ENCODE measurements at places on chromosomes 2 and 18.

DNA sequence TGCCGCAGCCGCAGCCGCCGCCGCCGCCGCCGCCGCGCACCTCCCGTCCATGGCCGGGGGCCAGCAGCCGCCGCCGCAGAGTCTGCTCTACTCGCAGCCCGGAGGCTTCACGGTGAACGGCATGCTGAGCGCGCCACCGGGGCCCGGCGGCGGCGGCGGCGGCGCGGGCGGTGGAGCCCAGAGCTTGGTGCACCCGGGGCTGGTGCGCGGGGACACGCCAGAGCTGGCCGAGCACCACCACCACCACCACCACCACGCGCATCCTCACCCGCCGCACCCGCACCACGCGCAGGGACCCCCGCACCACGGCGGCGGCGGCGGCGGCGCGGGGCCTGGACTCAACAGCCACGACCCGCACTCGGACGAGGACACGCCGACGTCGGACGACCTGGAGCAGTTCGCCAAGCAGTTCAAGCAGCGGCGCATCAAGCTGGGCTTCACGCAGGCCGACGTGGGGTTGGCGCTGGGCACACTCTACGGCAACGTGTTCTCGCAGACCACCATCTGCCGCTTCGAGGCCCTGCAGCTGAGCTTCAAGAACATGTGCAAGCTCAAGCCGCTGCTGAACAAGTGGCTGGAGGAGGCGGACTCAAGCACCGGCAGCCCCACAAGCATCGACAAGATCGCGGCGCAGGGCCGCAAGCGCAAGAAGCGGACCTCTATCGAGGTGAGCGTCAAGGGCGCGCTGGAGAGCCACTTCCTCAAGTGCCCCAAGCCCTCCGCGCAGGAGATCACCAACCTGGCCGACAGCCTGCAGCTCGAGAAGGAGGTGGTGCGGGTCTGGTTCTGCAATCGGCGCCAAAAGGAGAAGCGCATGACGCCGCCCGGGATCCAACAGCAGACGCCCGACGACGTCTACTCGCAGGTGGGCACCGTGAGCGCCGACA lies 2.4 kb downstream of the POU3F3 start:
- DNase-seq, result no peak

GRCh38 chr2:232890896-232891601 lies 21.0 kb downstream of the SNORC start:
- DNase-seq, result no peak

DNA sequence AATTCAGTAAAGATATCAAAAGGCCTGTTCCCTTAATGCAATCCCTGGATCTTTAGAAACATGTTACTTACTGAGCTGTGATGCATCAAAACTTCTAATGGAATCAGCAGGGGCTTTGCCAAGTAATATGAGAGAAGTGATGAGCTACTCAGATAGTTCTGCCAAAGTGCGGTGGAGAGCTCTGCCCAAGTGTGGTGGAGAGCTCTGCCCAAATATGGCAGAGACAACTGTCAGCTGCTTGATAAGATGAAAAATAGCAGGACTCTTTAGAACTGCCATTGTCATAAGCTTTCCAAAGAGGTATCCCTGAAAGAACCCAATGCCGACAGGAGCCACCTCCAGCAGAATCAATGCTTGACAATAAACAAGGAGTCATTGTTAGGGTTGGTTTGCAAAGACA lies 167.9 kb upstream of the SLC39A10 start:
- no peak for DNase-seq

DNA sequence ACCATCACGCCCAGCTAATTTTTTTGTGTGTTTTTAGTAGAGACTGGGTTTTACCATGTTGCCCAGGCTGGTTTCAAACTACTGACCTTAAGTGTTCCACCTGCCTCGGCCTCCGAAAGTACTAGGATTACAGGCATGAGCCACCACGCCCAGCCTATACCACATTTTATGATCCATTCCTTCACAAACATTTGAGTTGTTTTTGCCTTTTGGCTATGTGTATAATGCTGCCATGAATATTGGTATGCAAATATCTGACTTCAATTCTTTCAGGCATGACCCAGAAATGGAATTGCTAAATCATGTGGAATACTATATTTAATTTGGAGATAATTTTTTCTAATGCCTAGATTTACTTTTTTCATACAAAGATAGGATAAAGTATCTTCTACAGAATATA lies 68.6 kb downstream of the TTC27 start:
- DNase-seq, result no peak

GRCh38 chr2:195238826-195239225 lies 418.2 kb upstream of the SLC39A10 start:
- DNase-seq, result no peak

- DNase-seq, result no peak
Measured at GRCh38 chr2:150484006-150484405, 3.5 kb downstream of the RND3 start.

GRCh38 chr2:213022987-213023386 lies 128.4 kb downstream of the IKZF2 start:
- DNase-seq, result no peak

DNA sequence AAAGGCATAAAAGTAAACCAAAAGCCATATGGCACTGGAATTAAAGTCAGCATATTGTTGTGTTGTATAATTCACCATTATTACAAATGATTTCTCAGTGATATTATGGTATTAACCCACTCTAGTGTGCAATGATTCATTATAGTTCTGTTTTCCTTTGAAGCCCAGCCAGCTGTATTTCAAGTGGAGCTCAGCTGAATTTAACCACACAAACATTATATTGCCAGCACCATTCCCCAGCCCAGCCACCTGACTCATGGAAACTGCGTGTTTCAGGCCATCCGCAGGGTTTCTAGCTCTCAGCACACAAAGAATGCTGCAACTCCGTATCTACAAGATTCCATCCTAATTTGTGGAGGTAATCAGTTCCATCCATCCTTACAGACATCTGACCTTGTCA lies 166.8 kb upstream of the CHAC2 start:
- DNase-seq, result no peak

GRCh38 chr18:68739462-68739861 lies 24.6 kb upstream of the TMX3 start:
- DNase-seq, result no peak

GRCh38 chr2:160114020-160114419 lies 51.6 kb upstream of the PLA2R1 start:
- no peak for DNase-seq

DNA sequence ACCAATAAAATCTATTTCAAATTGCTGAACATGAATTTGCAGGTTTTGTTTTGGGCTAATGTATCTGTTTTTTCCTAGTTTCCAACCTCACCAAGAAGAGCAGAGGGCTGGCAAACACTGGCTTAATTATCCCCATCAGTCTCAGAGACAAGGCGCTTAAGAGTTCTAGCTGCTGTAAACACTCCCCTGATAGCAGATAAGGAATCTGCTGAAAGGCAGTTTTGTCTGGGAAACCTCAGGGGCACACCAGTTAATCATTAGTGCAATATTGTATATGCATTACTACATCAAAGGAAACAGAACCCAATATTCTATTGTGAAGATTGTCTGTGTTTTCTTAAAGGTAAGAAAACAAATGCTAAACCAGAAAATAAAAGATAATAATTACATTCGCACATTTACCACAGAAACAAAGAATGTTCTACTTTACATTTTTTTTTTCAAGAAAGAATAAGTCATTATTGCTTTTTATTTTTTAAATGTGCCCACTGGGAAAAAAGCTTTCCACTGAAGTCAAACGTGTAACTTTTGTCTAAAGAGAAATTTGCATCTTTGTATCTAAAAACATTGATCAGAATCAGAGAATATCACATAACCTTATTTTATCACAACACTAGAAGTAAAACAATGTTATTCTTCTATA lies 179.1 kb downstream of the ERBB4 start:
- DNase-seq, result no peak

- no peak for DNase-seq
Measured at GRCh38 chr18:74420481-74420880, 36.6 kb downstream of the DIPK1C start.

DNA sequence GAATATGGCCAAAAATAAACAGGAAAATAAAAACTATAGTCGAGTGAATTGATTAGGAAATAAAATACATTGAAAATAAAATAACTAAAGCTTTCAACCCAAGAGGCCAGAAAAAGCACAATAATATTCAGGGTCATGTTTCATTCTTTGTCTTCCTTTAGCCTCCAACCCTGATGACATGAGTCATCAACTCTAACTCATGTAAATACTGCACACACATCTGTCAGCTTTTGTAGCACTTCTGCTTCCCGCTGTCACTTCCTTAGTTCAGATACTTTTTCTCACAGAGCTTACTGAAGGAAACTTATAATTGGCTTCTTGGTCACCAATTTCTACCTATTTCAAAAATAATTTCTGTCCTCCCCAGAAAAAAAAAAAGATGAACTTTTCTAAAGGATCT lies 112.8 kb downstream of the UPP2 start:
- no peak for DNase-seq

- peak; percentile 54 for DNase-seq
Measured at GRCh38 chr2:25161055-25161781, 7.2 kb downstream of the POMC start.

- no peak for DNase-seq
Measured at GRCh38 chr2:15748736-15749323, 157.2 kb downstream of the DDX1 start.

GRCh38 chr18:8806100-8806797 lies 100.9 kb downstream of the MTCL1 start:
- no peak for DNase-seq

GRCh38 chr2:85975581-85975980 lies 86.8 kb upstream of the ST3GAL5 start:
- no peak for DNase-seq

DNA sequence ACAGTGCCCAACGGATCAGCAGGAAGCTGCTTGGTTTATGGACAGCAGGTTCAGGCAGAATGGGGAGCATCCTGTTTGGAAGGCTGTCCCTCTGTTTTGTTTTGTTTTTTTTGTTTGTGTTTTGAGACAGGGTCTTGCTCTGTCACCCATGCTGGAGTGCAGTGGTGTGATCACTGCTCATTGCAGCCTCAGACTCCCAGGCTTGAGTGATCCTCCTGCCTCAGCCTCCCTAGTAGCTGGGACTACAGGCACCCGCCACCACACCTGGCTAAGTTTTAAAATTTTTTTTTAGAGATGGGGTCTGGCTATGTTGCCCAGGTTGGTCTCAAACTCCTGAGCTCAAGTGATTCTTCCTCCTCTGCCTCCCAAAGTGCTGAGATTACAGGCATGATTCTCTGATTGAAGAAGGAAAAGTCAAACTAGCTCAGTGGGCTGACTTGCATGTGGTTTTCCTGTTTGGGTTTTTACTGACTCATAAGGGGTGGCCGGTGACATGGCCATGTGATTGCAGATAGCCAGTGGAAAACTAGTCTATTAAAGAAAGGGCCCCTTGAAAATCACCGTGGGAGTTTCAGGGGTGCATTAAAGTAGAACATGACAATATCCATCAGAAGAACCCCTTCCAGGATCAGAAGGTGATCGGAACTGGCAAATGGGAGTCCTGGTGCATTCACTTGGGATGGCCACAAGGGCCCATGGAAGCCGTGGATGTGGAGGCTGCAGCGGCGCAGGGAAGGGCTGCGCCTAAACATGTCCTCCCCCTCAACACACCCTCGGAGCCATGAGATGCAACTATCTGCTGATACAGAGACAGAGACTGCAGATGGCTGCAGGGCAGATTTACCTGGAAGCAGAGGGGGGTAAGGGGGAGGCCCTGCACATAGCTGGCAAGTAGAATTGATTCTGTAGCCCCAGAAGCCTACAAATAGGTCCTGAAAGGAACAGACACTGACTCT lies 26.5 kb downstream of the AQP12B start:
- DNase-seq, result no peak

DNA sequence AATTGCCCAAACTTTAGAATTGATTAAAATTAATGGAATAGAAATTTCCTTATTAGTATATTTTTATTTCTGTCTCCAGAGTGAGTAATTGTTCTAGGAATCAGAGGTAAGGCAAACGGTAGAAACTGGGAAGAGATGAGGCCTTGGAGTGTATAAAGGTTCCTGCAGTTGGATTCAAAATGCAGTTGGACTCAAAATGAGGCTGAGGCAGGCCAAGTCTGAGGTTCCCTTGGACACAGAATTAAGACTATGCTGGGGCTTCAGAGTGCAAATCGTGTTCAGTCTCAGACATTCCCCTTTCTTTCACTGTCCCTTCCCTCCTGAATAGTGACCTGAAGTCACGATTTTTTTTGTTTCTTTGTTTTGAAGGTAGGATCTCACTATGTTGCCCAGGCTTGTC lies 746.9 kb upstream of the NRXN1 start:
- no peak for DNase-seq

GRCh38 chr2:170345607-170346006 lies 167.7 kb downstream of the MYO3B start:
- no peak for DNase-seq

GRCh38 chr2:240066489-240066888 lies 13.2 kb upstream of the OR6B3 start:
- DNase-seq, result no peak

GRCh38 chr2:238380336-238380735 lies 46.4 kb upstream of the ASB1 start:
- DNase-seq, result no peak

GRCh38 chr18:35578481-35578880 lies 3.1 kb upstream of the GALNT1 start:
- no peak for DNase-seq

GRCh38 chr2:180405520-180405919 lies 398.4 kb upstream of the CWC22 start:
- no peak for DNase-seq

DNA sequence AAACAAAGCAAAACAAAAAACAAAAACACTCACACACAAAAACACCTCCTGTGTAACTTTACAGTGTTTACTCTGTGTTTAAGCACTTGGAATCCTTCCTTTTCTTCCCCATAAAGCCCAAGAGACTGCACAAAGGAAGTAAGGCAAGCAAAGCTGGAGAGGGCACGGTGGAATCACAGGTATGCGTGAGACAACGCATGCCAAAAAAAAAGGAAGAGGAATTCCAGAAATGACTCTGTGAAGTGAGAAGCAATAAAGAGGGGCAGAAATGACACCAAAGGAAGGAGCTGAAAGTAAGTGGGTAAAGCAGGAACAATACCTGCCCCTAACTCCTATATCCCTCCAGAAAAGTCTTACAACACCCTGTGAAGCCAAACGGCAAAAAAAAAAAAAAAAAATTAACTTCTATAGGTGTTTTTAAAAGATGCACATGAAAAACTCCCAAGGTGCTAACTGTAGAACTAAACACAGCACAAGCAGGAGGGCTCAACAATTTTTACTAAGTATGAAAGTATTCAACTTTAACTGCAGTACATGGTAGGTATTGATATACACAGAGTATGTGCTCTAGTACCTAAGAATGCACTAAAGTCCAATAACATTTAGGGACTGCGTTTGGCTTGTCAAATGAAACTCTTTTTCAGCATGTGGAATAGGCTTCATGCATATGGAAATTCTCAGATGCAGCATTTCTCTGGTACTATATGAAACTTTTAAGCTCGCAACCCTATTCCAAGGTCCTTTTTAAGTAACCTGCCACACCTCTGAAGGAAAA lies 9.1 kb downstream of the RND3 start:
- DNase-seq, result no peak

- no peak for DNase-seq
Measured at GRCh38 chr2:194105358-194105757, 1551.7 kb upstream of the SLC39A10 start.

GRCh38 chr2:60116161-60116875 lies 437.1 kb downstream of the BCL11A start:
- DNase-seq, result no peak

GRCh38 chr18:28175150-28175929 lies 1.6 kb downstream of the CDH2 start:
- DNase-seq, result no peak
